ENCODE measurements at places on chromosomes 2 and 18.

- DNase-seq: no peak
Measured at GRCh38 chr2:229218329-229218921, 52.7 kb downstream of the PID1 start.

GRCh38 chr2:218720048-218721041, 9.7 kb downstream of the TTLL4 start:
- DNase-seq: no peak

DNA sequence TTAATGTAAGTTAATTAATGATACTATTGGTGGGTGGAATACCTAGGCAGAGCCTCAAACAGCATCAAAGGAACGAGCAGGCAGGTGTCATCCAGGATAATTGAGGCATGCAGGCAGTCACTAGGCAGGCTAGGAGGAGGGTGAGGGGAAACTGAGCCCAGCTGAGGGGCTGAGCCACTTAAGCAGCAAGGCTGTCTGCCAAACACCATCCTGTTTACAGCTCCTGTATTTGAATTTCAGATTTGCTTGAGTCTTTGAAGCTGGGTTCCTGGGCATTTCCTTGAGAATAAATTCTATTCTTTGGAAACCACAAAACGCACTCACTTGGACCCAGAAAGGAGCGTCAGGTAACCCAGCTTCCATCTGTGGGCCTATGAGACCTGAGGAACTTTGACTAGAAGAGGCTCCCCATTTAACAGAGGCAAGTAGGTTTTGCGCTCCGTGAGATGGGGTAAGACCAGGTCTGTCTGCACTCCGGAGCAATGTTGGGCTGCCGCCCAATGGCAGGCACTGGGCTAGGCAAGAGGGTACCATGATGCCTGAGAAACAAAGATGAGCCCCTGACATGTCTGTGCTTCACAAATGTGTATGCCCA, 2.0 kb downstream of the EDAR start:
- peak; percentile 34 for DNase-seq

GRCh38 chr2:120629241-120629895, 106.3 kb upstream of the GLI2 start:
- no peak for DNase-seq

GRCh38 chr2:59905731-59906130, 647.7 kb downstream of the BCL11A start:
- DNase-seq: no peak

GRCh38 chr18:69871363-69871762, 76.3 kb downstream of the CD226 start:
- DNase-seq: no peak

DNA sequence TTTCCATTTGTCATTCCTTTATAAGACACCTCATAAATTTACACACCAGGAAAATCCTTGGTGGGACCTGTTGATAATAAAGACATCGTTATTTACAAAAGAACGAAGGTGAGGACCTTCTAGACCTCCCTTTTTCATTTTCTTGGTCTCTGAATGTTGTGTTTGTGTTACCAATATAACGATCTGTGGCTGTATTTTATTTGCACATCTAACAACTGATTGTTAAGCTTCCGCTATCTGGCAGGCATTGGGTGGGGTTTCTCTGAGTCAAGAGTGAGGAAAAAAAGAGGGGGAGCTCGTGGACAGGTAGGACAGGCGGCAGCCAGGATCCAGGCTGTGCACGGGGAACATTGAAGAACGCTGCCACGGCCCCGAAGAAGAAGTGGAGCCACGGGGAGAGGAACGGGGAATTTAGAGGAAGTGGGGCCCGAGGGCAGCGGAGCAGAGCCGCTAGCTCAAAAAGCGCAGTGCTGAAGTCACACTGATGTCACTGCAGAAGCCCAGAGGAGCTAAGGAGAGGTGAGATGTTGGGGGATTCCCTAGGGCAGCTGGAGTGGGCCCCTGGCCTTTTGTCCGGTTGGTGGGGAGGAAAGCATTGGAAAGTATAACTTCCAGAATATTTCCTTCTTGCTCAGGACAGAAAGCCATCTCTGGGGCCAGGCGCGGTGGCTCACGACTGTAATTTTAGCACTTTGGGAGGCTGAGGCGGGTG, 20.9 kb upstream of the DNMT3A start:
- peak; percentile 76 for DNase-seq

- no peak for DNase-seq
Measured at GRCh38 chr2:46520130-46520711, 40.9 kb downstream of the TMEM247 start.

GRCh38 chr2:197497326-197497725, 2.3 kb downstream of the HSPD1 start:
- no peak for DNase-seq

GRCh38 chr2:170143045-170143717, 34.8 kb upstream of the MYO3B start:
- DNase-seq: no peak

DNA sequence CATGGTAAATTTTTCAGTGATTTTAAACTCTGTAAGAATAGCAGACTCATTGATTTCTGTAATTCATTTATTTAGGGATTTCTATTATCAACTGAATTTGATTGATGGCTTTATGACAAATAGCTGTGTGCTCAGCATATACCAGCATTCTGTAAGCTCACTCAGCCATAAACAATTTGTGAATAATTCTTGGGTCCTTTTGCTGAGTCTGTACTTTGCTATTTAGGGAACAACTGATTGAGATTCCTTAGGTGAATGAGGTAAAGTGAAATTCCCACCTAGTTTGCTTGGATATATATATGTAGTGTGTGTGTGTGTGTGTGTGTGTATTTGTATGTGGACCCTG, 76.7 kb upstream of the CAVIN2 start:
- DNase-seq: no peak

GRCh38 chr2:47056374-47056773, 98.7 kb downstream of the STPG4 start:
- DNase-seq: no peak

- DNase-seq: no peak
Measured at GRCh38 chr2:241827394-241827793, 18.4 kb downstream of the NEU4 start.

- no peak for DNase-seq
Measured at GRCh38 chr2:208545403-208546042, 138.9 kb downstream of the PTH2R start.

DNA sequence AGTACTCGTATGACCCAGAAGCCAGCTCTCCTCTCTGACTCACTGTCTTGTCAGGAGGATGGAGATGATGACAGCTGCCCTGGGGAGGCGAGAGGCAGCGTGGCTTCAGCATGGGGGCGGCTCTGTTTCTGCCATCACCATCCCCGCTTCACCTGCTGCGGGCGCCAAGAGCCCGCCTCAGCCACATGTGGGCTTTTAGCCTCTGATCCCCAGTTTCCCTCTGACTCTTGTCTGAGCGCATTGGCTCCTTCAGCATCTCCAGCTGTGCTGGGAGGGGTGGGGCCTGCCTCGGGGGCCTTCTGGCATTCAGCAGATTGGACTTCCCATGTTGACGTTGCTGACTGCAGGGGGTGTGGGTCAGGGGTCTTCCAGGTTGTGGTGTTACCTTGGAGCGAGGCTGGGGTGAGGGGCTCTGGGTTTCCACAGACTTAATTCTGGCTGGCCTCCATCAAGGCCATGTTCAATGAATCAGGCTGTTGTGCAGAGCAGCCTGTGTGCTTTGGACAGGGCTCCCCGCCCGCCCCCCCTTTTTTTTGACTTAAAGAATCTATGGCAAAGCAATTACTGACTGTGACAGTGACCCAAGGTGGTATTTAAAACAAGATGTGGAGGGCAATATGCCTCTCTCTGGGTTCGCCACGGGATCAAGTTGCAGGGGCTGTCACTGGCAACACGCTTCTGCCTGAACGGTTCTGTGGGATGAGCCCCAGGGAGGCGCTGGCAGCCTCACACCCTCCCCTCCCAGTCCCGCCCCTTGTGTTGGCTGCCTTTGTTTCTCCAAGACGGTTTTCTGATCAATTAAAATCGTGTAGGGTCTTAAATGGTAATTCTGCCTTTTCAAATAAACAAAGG, 228.3 kb downstream of the LDLRAD4 start:
- DNase-seq: no peak

DNA sequence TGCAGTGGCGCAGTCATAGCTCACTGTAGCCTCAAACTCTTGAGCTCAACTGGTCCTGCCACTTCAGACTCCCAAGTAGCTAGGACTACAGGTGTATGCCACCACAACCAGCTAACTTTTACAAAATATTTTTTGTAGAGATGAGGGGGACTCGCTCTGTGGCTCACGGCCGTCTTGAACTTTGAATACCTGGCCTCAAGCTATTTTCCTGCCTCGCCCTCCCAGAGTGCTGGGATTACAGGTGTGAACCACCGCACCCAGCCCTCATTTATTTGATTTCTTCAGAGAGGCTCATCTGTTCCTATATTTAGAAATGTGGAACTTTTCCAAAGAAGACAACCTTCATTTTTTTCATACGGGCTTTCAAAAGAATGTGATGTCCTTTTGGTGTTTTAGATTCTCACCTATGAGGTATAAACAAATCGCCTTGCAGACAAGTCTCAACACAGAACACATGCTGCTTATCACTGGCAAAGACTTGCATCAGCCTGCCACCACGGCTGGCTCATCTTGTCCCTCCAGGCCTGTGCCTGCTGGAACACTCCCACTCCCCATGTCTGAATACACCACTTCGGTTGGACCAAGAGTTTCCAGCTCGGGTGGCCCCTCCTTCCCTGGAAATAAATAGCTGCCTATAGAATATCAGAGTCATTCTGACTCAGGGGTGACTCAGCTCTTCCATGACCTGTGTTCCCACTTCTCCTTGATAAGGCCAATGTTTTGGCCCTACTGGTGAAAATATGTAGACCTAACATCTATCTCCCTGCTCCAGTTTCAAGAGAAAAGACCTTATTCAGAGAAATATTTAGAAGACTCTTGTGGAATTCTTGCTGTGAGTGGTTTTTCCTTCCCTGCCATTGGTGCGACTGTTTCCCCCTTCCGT, 202.6 kb downstream of the TGIF1 start:
- DNase-seq: no peak

DNA sequence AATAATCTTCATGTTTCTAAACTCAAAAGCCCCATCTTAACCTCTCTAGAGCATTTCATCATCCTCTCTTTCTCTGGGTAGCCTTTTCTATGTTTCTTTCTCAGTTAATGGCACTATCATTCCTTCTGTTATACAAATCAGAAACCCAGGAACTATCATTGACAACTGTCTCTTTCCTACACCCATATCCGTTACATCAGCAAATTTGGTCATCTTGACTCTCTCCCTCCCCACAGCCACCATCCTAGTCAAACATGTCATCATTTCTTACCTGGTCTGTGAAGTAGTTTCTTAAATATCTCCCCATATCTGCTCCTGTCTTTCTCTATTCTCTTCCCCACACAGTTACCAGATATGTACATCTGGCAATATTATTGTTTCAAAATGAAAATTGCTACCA, 62.8 kb downstream of the THSD7B start:
- DNase-seq: no peak

DNA sequence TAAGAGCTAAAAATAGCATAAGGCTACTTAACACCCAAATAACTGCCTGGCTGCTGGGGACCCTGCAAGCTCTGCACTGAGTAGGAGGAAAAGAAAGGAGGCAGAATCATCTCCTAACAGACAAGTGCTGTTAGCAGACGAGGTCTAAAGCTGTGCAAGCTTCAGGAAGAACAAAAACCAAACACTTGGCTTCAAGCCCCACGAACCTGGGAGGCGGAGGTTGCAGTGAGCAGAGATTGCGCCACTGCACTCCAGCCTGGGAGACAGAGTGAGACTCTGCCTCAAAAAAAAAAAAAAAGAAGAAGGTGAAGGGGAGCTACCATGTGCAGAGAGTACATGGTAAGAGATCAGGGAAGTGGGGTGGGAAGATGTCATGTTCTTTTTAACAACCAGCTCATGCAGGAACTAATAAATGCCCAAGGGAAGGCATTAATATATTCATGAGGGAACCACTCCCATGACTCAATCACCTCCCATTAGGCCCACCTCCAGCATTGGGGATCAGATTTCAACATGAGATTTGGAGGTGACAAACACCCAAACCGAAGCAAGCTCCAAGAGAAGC, 28.8 kb upstream of the INO80C start:
- no peak for DNase-seq

DNA sequence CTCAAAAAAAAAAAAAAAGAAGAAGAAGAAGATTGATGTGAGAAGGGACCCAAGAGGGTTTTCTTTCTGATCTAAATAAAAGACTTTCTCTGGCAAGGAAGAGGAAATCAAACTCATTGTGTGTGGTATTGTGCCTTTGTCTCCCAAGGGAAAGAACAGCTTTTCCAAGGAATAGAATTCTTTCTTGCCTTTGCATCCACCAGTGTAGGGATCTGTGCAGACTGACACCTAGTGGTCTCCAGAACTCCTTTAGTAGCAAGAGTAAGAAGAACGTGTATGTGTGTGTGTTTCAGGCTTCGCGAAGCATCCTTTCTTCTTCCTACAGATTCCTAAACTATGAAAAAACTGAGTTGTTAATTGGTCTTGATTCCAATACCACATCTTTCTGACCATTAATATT, 33.5 kb upstream of the CRIM1 start:
- DNase-seq: peak; percentile 3

DNA sequence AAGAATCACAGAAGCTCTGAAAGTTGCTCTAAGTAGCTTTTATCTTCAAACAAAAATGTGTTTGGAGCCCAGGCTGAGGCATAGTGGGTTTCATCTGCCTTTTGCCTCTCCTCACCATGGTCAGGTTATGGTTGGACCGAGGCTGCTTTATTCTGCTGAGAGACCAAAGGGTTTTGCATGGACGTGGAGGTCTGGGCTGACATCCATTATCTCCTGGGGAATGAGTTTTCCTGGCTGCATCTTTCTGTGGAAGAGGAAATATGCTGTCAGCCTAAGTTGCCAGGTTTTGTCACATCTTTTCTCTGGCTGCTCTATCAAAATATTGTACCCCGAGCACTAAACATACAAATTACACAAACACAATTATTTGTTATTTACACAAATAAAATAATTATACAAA, 223.2 kb downstream of the LDLRAD4 start:
- no peak for DNase-seq

- DNase-seq: no peak
Measured at GRCh38 chr2:195642027-195642678, 14.9 kb upstream of the SLC39A10 start.

DNA sequence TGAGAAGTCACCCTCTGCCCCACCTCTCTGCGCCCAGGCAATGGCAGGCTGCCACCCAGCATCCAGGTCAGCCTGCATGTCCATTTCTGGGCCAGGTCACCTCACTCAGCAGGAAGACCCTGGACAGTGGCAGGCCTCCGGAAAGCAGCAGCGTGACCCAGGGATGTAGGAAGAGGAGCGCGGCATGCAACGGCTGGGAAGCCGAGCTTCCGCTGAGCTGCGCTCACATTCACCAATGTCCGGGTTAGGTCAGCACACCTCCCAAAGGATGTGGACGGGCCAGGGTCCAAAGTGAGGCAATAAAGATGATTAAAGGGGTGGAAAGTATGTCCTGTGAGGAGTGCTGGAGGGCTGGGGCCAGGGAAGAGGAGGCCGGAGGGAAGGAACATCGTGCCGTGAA, 174.5 kb downstream of the CTIF start:
- DNase-seq: no peak

GRCh38 chr2:102806250-102806837, 44.5 kb downstream of the TMEM182 start:
- peak; percentile 31 for DNase-seq

GRCh38 chr18:3993941-3994687, 461.0 kb downstream of the DLGAP1 start:
- no peak for DNase-seq

DNA sequence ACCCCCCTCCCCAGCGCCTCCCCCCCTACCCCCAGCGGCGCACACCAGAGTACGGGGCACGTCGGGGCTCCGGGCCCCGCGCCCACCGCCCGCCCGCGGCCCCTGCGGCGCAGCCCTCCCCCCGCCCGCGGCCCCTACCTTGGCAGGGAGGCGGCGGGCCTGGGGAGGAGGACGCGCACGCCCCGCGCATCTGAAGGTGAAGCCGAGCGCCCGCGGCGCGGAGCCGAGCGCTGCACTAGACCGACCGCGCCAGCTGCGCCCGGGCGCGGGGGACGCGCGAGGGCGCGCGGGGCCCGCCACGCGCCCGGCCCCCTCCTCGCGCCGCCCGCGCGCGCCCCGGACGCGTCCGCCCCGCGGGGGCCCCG, at the start of gene ZNF516:
Gene ZNF516, minus strand, starts transcription at position 237 of the 365 bp plus-strand sequence. CDS start 52,188 bp downstream, outside the sequence.
- peak; percentile 17 for DNase-seq
